Choroid plexus epithelial cell (primary cell): ENCODE measurements at places on chromosomes 6 and 20.

DNA sequence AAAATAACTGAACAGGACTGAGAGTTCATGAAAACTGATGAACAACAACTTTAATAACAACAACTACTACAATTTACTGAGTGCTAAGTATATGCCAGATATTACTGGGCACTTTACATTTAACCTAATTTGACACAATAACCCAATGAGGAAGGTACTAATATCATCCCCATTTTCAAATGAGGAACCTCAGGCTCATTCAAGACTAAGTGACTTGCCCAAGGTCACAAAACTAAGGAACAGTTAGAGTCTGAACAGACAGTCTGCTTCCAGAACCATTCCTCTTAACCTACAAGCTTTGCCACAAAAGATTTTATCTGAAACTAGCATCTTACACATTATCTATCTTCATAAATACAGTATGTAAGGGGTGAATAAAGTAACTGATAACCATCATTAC lies 10.6 kb upstream of the NDRG3 start:
- DNase-seq = no peak

- DNase-seq = peak; percentile 27
Observed at GRCh38 chr6:21200134-21200870, 393.2 kb upstream of the SOX4 start.

DNA sequence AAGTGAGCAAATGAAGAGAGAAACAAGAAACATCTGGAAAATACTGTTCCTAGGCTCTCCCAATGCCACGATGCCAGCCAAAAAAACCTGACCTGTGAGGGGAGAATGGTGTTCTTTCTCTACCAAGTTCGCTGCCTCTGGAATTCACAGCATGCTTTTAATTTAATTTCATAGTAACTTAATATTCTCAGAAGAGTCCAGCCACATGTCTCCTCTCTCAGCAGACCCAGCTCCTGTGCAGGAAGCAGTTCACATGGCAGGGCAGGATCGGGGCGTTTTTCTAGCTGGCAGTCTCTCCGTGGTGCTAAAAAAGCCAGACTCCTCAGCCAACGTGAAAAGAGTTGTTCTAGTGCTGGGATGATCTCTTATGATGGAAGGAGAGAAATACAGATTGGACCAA lies 57.5 kb downstream of the BFSP1 start:
- no peak for DNase-seq

- DNase-seq = no peak
Observed at GRCh38 chr20:38471987-38472512, 593 bp upstream of the RALGAPB start.

DNA sequence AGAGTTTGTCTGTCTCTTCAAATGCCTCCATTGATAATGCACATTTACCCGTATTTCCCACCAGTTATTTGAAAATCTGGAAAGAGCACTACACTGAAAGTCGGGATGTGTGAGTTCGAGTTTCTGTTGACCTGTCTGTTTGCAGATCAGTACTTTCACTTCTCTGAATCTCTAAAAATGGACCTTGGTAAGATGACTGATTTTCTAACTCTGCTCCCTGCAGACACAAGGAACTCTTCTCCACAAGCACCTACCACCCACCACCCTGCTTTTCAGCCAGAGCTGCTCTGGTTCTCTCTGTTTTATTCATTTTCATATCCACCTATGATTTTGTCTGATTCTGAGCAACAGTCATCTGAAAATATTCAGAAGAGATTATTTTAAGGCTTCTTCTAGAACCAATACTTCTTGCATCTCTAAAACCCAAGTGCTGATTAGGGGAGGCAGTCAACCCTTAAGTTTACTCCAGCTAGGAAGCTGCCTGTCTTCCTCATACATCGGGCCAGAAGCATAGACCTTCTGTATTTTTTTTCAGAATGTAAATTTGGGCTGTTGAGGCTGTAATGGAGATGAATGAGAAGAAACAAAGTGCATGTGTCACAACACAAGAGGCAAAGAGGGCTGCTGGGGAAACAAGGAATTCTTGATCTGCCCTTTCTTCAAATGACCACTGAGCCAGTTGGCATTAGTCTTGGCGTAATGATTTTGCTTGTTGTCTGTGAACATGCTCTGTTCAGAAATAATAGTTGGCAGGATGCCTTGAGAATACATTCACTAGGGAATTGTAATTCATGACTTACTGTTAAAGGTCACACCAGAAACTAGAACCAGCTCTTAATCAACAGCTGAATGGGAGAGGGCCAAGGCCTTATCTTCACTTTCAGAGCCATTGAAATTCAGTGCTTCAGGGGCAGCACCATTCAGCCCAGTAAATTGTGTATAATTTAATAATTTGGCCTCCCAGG lies 85.4 kb upstream of the MYLIP start:
- DNase-seq = peak; percentile 5

DNA sequence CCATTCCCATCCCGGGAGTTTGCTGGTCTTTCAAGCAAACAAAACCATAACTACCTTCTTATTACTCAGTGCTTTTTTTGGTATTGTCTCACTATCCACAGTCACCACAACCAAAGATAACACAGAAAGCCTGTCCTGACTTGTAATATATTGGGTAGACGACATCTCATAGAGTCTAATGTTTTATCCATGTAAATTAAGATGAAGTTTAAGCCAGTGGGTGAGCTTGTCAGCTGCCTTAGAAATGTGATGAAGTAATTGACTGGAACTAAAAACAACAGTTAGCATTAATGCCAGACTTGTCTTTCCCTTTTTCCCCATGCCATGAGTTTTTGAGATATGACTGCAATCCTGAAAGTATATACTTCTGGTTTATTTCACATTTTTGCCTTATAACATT lies 282.7 kb upstream of the PRDM1 start:
- no peak for DNase-seq

- DNase-seq = peak; percentile 90
Observed at GRCh38 chr20:478010-478948, 15.9 kb upstream of the TBC1D20 start.

- peak; percentile 53 for DNase-seq
Observed at GRCh38 chr20:58017231-58017969, 211.1 kb downstream of the ANKRD60 start.

- DNase-seq = peak; percentile 62
Observed at GRCh38 chr20:22775671-22776139, 191.3 kb upstream of the FOXA2 start.

- no peak for DNase-seq
Observed at GRCh38 chr20:54203281-54203680, 4.6 kb upstream of the PFDN4 start.

DNA sequence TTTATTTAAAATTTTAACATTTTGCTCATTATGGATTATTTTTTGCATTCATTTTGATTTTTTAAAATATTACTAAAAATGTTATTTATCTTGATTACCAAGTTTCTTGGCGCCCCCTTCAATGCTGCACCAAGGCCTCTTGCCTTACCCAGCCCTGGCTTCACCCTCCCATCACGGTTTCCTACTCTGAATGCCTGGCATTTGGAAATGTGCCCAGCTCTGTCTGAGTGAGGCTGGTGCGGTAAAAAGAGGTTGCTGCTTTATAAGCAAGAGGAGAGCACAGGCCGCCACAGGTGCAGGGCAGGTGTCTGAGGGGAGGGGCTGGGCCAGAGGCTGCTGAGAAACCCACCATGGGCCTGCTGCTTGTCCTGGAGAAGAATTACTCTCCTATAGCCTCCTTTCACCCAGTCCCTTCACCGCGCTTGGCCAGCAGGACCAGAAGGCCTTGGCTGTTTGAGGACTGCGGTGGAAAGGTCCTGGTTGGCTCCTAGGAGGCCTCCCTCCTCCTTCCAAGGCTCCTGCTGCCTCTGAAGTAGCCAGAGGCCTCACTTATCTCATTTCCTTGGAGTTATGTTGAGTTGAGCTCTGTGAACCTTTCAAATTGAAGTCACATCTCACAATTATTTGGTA lies 62.6 kb downstream of the BANF2 start:
- DNase-seq = no peak

DNA sequence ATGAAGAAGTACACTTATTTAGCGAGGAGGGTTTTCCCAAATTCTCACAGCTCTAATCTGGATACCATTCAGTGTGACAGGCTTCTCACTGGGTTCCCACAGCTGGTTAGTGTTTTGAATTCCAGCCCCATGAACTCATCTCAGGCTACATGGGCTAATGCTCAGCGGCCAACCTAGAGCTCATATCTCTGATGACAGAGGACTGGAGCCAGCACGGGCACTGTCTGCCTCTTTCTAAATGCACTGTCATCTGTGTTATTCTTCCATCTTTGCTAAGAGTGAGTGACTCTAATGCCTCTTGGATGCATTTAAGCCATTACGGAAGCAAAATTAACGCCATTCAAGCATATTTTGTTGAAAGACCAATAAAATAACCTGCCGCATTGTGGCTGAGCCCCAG lies 308.9 kb upstream of the JAG1 start:
- peak; percentile 95 for DNase-seq

GRCh38 chr20:48995589-48995988 lies 50.5 kb upstream of the CSE1L start:
- no peak for DNase-seq

GRCh38 chr6:149934249-149935156 lies 7.3 kb upstream of the ULBP2 start:
- DNase-seq = peak; percentile 74

GRCh38 chr6:36387440-36388303 lies at the start of gene ETV7:
Gene ETV7 (minus strand): TSS chr6:36387669. CDS start chr6:36387541, 128 bp downstream.
- DNase-seq = no peak

DNA sequence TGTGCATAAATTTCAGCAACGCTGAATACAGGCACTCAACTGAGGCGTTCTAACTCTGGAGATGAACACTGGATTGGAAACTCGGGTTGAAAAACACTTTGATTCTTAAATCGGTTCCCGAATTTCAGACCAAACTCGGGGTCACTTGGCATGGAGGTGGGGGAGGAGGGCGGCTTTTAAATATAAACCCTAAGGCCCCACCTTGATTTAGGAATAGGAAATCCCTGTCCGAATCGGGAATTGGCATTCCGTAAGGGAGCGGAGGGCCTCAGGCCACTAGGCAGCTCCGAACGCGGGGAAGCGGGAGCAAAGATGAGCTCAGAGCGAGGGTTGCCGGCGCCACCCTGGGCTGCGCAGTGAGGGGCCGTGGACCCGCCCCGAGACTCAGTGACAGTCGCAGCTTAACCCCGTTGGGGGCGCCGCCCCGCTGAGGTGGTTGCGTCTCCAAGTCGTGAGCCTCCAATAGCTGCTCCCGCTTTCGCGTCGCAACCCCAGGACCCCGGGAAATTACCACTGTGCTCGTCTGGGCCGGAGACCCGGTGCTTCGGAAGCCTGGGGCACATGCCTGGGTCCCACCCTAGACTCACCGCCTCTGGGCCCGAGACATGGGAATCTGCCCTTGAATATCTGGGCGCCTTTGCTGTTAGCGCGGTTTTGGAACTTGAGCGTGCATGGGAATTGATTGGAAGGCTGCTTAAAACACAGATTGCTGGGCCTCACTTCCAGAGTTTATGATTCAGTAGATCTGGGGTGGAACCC lies 4.6 kb upstream of the SIM1 start:
- no peak for DNase-seq

DNA sequence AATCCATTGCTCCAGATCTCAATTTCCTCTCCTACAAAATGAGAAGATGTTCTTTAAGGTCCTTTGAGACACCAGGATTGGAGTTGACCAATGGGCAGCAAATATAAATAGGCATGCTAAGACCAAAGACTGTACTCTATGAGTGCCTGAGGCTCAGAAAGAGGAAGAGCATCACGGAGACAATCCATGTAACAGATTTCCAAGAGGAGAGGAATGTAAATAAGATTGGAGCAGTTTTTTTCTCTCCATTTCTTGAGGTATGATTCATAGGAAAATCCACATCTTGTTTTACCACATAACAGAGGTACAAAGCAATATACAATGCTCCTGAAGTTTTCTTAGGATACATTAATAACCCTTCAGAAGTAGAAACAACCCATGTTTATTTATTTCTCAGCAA lies 109.8 kb downstream of the UBE3D start:
- DNase-seq = peak; percentile 68

GRCh38 chr6:108650781-108651180 lies 90.1 kb downstream of the FOXO3 start:
- DNase-seq = peak; percentile 83

GRCh38 chr6:82921258-82921657 lies 144.4 kb downstream of the UBE3D start:
- no peak for DNase-seq

DNA sequence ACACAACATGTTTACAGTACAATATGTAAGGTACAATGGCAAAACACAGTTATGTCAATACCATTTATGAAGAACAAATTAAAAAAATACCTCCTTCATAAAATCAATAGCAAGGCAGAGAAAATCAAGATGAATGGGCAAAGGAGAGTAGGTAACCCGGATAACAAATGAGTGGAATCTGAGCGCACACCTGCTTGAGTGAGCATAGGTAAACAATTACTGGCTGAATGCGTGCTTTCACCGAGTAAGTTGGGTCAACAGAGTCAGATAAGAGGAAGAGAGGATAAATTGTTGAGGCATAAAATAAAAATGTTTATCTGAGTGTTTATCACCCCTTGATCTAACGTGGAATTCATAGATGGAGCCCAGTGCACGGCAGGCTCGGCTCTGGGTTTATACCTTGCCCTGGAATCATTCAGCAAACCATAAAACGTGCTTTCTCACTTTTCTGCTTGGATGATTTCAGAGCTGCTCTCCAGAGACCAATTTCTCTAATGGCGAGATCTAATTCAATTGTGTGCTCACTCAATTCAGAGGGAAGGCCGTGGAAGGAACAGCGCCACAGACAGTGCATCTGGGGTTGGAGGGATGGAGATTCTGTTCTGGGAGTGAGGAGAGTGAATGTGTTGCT lies 224.8 kb upstream of the MAP3K7 start:
- no peak for DNase-seq
